ENCODE measurements at places on chromosomes 12 and 14.

DNA sequence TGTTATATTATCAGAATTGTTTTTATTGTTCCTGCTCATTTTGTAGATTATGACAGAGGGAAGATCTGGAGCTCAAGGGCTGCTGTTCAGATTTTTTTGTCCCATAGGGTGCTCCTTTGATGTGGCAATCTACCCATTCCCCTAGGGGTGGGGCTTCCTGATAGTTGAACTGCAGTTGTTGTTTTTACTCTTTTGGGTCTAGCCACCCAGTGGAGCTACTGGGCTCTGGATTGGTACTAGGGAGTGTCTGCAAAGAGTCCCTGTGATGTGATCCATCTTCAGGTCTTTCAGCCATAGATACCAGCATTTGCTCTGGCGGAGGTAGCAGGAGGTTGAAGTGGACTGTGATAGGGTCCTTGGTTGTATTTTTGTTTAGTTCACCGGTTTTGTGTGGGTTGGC is 57.9 kb upstream of the SLCO1B1 start:
- no peak for DNase-seq

- DNase-seq: no peak
Observed at GRCh38 chr12:104951759-104952509, 6.2 kb downstream of the SLC41A2 start.

DNA sequence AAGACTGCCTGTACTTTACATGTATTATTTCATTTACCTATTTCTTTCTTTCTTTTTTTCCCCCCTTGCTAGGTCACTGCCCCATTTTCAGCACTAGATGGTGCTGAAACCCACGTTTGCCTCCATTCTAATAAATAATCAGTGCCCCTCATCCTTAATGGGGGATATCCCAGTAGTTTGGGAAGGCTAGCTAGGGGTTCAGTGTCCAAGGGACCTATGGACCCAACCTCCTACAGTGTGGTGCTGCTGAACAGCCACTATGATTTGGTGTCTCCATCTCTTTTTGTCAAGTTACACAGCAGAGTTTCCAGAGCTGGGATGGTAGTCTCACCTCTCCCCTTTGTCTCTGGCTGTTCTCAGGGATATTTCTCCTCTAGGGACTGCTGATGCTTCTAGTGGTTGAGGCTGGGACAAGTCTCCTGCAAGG is 6.5 kb upstream of the HCFC2 start:
- no peak for DNase-seq

DNA sequence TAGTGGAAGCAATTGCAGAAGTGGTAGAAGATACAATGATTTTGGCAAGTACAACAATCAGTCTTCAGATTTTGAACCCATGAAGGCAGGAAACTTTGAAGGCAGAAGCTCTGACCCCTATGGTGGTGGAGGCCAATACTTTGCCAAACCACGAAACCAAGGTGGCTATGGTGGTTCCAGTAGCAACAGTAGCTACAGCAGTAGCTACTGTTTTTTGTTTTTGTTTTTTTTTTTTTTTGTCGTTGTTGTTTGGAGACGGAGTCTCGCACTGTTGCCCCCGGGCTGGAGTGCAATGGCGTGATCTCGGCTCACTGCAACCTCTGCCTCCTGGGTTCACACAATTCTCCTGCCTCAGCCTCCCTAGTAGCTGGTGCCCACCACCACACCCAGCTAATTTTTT is 47.4 kb downstream of the IFNG-AS1 start:
- no peak for DNase-seq

GRCh38 chr12:11943919-11944700 is 126.6 kb upstream of the BCL2L14 start:
- DNase-seq: no peak

DNA sequence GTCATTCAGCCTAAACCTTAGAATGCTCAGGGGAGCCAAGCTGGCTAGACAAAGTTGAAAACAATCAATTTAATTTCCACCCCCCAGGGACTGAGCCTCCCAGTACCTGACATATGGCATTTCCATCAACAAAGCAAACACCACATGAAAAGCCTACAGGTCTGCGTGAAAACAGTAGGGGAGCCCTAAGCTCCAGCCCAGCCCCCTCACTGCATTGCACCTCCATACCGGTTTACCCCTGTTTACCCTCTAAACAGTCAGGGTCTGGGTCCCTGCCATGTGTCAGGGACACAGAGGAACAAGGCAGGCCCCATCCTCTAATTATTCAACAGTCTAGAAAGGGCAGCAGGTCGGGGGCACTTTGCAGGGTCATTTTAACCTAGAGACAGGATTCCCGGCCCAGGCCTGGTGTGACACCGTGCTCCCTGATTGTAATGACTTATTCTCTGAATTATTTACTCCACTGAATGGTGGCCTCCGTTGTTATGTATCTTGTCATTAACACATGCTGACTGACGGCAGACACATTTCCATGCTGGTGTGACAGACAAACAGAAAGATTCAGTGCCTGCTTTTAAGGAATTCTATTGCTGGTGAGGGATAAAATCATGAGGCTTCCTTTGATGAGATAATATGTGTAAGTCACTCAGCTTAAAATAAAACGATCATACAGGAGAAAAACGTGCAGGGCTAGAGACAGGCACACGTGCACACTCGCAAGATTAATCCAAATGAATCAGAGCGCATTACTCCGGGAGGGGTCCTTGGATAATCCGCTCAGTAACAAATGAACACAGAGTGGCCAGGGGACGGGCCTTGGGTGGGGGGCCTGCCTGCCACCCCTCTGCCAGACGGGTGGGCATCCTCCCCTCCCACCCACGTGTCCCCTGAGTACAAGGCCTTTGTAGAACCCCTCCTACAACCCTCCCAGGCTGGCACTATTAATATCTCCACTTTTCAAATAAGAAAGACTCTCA is 23.2 kb downstream of the CCDC88C start:
- no peak for DNase-seq

DNA sequence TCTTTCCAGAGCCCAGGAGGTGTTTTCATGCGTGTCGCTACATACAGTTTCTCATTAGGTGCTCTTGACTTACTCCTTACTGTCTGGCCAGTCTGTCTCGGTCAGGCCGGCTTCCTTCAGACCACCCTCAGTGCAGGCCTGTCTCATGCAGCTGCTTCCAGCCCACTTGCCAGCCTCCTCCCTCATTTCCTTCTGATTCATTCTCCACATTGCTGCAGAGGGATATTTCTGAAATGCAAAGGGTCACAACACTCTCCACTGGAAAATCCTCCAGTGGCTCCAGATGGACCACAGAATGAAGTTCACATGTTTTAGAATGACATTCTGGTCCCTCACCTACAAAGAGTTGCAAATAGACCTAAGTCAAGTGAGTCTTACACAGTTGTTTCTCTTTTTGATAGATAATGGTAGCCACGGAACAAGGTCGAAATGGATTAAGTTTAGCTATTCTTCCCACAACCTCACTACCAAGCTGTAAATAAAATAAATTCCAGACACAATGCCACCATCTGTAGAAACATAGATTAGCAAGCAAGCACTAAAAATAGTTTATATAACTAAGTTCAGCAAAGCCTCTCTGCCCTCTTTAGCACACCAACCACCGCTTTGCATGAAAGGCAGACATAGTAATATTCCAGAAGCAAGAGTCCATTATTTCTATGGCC is 146.9 kb downstream of the ESR2 start:
- no peak for DNase-seq

DNA sequence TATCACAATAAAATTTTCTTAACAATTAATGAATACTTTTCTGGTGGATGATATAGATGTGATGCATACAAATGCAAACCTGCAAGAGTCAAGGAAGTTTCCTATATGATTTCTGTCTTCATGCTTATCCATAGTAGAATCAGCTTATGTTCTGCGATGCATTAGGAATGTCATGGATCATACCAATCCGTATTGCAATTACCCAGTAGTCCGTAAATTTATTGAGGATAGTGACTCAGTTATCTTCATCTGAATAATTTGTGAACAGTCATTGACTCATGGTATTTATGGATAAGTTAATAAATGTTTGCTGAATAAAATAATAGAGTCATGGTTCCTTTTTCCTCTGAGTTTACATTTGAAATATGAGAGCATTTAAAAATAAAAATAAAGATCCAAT is 483.4 kb downstream of the LRFN5 start:
- DNase-seq: no peak

- DNase-seq: no peak
Observed at GRCh38 chr12:132658149-132658894, 28.8 kb downstream of the POLE start.

DNA sequence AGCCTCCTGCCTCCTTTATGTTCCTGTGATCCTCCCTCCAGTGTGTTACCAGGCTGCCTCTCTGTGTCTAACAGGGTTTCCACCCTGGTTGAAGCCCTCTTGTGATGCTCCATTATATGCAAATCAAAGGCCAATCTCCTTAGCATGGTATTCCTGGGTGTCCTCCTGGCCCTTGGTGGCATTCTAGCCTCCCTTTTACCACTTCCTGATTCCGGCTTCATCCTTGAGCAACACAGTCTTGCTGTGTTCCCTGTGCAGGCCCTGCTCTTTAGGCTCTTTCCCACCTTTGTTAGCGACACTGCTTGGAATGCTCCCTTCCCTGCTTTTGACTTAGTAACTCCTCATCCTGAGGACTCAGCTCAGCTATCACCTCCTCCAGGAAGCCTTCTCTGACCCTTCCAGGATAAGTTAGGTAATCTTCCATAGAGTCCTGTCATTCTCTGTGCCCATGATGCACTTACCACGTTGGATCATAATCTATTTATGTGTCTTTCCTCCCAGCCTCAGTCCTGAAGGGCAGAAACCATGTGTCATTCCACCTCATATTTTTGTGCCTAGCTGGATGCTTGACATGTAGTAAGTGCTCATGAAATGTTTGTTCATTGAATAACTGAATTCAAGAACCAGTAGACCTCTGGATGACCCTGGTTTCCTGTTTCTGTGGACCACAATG is 37.3 kb downstream of the PRKCH start:
- no peak for DNase-seq

GRCh38 chr12:125330645-125331341 is 265.6 kb downstream of the AACS start:
- DNase-seq: no peak

GRCh38 chr14:101442451-101442850 is 118.8 kb upstream of the DIO3 start:
- no peak for DNase-seq
